ENCODE measurements at places on chromosomes 12 and 14. TPM values are rescaled to one million over a fixed set of nuclear protein-coding genes. Genes with fewer than 3 reads are reported as not detected.

DNA sequence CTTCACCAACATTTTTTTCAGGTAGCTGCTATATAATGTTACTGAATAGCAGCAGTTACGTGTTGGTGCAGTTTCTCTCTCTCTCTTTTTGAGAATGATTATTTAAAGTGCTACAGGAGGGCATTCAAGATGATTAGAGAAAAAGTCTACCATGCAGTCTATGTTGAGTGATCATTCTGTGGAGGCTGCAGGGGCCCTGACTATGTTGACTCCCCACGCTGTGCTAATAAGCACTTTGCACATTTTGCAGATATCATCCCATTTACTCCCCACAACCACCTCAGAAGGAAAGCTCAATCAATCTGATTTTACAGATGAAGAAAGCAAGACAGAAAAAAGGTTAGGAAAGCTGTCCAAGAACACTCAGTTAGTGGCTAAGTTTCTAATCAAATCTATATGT lies 87.8 kb downstream of the RTN1 start:
- DNase-seq = no peak

- no peak for DNase-seq
Measured at GRCh38 chr14:100165376-100165775, 5.9 kb upstream of the DEGS2 start.

DNA sequence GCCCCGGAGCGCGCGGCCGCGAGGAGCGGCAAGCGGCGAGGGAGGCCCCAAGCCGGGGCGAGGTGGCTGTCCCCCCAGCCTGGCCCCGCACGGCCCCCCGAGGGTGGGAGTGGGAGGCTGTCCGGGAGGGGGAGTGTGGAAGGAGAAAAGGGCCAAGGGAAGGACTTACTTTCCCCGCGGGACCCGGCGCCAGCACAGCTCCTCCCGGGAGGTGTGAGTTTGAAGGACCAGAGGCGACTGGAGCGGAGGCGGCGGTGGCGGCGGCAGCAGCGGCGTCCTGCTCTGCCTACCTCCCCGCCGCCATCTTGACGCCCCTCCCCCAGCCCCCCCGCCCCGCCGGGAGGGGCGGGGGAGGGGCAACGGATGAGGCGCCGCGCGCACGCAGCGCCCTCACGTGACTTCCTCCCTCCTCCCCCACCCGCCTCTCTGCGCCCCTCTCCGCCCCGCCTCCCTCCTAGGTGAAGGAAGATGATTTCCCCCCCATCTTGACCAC lies at the start of gene SBNO1:
TSS of gene SBNO1 (minus strand) at position 316 of the 493 bp plus-strand sequence. CDS start 14,406 bp downstream, outside the sequence.
- peak; percentile 85 for DNase-seq

DNA sequence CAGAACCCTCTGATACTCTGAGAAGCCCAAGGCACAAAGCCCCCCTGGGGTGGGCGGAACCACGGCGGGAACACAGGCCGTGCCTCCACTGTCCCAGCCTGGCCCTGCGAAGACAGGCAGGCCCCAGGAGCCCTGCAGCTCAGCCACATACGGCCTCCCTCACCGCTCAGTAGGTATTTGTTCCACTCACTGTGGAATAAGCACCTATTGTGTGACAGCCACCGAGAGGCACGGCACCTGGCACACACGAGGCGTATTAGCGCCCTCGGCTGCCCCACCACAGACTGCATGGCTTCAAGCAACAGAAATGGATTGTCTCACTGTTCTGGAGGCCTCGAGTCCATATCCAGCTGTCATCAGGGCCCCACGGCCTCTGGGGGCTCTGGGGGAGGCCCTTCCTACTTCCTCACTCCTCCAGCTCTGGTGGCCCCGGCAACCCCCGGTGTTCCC lies 66.3 kb downstream of the NCOR2 start:
- DNase-seq = no peak

The DCN gene
- 2,013 TPM for total RNA-seq

DNA sequence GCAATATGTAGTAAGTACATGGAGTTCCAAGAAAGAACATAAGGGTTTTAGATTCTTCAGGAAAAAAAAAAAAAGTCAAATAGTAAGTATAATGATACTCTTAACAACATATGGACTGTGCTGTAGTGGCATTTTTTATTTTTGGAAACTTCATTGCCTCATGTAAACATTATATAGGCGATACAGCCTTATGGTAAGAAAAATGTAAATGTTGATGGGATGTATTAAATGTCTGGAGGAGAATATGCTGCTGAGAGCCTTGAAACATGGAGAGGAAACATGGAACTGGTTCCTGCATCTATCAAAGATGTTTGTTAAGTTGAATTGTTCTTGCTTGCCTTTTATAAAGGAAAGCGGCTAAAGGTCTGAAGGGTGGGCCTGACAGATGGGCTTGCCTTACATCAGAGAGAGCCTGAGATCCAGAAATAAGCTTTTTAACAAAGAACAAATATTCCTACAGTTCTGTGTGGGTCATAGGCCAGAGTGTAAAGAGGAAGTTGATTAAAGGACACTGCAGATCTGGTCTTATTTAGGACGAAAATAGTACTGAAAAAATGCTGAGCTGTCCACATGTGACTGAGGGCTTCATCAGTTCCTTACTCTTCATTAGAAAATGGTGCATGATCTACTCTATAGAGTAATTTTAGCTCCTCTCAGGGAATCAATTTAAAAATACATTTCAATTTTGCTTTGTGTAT lies 448.1 kb upstream of the DCN start:
- peak; percentile 17 for DNase-seq

The OVCH1 gene
- total RNA-seq = 0.20 TPM

GRCh38 chr12:111596985-111597830 lies 1.9 kb downstream of the ATXN2 start:
- peak; percentile 17 for DNase-seq

DNA sequence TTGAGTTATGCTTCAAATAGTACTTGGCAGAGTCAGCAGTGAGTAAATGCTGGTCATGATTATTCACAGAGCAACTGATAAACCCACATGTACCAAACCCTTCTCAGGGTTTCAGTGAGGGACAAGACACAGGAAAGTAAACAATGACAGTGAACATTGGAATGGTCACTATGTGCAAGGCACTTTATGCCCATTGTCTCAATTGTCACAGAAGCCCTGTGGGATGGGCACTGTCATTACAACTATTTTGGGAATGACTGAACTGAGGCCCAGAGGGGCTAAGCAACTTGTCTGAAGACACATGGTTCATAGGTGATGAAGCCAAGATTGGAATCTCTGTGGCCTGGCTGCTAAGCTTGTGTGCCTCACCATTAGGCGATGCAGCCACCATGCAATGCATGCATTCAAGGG lies 238.5 kb downstream of the RBM19 start:
- DNase-seq = no peak

DNA sequence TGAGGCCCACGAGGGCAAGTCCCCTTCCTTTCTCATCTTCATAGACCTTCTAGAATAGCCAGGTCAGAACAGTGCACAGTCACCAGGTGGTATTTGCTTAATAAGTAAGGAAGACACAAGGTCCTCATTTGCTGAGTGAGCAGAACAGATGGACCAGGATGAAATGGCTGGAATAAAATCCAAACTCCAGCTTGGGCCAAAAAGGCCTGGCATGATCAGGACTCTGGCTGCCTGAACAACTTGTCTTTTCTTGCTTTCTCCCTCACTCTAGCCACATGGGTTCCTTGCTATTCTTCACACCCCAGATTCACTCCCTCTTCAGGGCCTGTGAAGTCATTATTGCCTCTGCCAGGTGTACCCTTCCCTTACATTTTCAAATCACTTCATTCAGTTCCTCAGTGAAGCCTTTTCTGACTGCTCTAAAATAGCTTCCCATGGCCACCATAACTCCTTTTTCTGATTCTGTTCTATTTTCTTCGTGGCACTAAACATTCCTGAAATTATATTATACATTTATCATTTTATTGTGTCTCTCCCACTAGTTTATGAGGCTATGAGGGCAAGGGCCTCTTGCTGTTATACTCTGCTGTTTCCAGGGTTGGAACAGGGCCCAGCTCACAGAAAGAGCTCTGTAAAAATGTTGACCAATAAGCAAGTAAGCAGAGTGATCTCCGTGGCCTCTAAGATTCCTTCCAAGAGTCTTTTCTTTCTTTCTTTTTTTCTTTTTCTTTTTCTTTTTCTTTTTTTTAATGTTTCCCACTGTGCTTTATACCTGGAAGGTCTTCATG lies 150.8 kb downstream of the TTC8 start:
- DNase-seq = no peak

- no peak for DNase-seq
Measured at GRCh38 chr12:131559517-131560516, 151.1 kb upstream of the SFSWAP start.

DNA sequence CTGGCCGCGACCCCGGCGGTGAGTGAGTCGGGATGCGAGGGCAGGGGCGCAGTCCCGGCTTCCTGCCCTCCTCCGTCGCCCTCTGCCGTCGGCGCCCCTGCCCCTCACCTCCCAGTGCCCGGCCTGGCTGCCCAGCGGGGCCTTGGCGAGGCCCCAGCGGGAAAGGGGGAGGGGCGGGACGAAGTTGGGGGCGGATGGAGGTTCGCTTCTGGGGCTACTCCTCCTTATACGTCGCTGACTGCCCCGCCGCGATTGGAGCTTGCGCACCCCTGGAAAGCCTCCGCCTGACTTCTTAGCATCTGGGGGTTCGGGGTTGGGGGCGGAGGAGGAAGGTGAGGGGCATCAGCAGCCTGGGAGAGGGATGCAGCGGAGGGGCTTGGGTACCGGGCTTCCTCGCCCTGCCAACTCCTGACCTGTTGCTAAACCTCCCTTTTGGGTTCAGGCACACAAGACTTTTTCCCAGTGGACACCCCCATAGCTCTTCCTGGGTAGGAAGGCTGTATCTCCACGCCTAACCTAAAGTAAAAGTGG lies 406 bp downstream of the TMEM263 start:
- peak; percentile 48 for DNase-seq

The P2RX2 gene
- total RNA-seq = not detected

- DNase-seq = no peak
Measured at GRCh38 chr14:98878282-98878681, 393.7 kb downstream of the BCL11B start.

- peak; percentile 51 for DNase-seq
Measured at GRCh38 chr12:47949441-47950341, 13.7 kb upstream of the TMEM106C start.

The SPTB gene
- 8.0 TPM for total RNA-seq

The ABCD2 gene
- 8.1 TPM for total RNA-seq

DNA sequence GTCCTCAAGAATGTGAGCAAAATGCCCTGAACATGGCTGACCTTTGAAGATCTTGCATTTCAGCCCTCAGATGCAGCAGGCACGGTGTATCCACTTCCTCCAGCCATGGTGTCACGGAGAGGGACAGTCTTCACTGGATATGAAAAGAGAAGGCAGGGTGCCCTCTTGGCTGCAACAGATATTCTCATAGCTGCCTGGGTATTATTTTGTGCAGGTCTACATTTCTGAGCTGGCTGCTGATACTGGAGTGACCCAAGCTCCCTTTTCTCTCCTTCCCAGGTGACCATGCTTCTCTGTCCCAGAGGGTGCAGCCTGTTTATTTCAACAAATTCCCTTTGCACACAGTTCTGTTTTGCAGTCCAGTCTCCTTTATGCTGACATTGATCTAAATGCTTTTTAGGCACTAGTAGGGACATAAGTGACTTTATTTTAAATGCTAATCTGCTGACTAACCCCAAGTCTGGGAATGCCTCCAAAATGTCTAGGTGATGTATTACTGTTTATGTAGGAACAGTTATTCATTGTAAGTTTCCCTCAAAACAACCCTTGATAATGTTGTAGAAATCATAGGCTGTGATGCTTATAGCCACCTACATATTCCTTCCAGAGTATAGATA lies 17.4 kb upstream of the PYGL start:
- DNase-seq = no peak

The AKAP5 gene
- total RNA-seq = 0.42 TPM

GRCh38 chr14:24483604-24484252 lies 24.3 kb downstream of the CMA1 start:
- no peak for DNase-seq

The AICDA gene
- 0.39 TPM for total RNA-seq

The KLHL33 gene
- 2.2 TPM for total RNA-seq

- DNase-seq = no peak
Measured at GRCh38 chr14:92785667-92786426, 8.3 kb upstream of the GOLGA5 start.

DNA sequence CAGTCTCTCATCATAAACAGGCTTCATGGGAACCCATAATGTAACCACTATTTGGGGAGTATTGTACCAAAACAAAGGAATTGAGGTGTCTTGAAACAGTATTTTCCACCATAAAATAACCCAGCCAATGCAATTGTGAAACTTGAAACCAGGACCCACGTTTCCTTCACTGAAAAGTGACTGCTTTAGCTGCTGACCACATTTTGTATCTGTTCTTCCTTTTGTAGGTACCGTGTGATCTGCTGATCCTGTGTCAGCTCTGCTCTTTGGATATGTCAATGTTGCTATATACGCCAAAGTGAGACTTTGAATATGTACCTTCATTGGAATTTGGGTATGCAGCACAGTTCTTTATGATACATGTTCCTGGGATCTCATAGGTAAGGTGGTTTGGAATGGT lies 95.1 kb upstream of the CNTN1 start:
- no peak for DNase-seq

DNA sequence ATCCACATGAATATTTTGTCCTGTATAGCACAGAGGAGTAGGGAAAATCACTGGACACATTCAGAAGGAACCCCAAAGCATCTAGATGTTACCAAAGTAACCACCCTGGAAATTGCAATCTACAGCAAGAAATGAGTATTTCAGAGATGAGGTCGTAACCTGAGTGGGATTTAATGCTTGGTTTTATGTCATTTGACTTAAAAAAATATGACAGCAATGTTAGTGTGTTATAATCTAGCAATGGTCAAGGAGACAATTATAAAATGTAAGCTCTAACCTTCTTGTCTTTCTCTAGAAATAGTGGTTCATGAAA lies 256.6 kb downstream of the NAV3 start:
- DNase-seq = no peak

- DNase-seq = no peak
Measured at GRCh38 chr12:121165316-121165715, 32.6 kb downstream of the P2RX7 start.

- no peak for DNase-seq
Measured at GRCh38 chr14:55071870-55072640, 20.6 kb downstream of the MAPK1IP1L start.

The GLT8D2 gene
- 19.8 TPM for total RNA-seq

Measured in tibial nerve (tissue), 4 donors.